Fibroblast of upper back skin (primary cell): ENCODE measurements at places on chromosomes 1 and 21.
A peak's percentile ranks its signal among the peaks of the same experiment; 100 is the strongest.

DNA sequence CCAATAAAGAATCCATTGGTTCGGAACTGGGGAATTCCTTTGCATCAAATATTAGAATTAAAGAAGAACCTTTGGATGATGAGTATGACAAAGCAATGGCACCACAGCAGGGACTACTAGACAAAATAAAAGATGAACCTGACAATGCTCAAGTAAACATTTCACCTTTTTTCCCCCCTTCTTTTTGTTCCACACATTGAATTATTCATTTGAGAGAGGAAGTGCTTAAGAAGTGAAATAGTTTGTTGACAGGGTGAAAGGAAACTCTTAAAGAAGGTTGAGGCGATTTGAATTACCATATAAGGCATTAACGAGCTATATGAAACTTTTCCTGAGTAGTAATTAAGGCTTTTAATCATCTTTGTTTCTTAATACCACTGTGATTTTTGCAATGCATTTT lies 93.1 kb downstream of the ZMYM4 start:
- DNase-seq, result no peak

- DNase-seq, result no peak
Observed at GRCh38 chr21:31668651-31669491, 9.4 kb downstream of the SOD1 start.

GRCh38 chr1:12006167-12006921 lies 13.0 kb upstream of the MIIP start:
- no peak for DNase-seq

- DNase-seq, result peak; percentile 18
Observed at GRCh38 chr1:182235952-182236650, 155.5 kb downstream of the GLUL start.

GRCh38 chr1:245810789-245811337 lies 656.1 kb downstream of the KIF26B start:
- DNase-seq, result no peak

- DNase-seq, result no peak
Observed at GRCh38 chr1:9823693-9823942, 147 bp downstream of the CLSTN1 start.

DNA sequence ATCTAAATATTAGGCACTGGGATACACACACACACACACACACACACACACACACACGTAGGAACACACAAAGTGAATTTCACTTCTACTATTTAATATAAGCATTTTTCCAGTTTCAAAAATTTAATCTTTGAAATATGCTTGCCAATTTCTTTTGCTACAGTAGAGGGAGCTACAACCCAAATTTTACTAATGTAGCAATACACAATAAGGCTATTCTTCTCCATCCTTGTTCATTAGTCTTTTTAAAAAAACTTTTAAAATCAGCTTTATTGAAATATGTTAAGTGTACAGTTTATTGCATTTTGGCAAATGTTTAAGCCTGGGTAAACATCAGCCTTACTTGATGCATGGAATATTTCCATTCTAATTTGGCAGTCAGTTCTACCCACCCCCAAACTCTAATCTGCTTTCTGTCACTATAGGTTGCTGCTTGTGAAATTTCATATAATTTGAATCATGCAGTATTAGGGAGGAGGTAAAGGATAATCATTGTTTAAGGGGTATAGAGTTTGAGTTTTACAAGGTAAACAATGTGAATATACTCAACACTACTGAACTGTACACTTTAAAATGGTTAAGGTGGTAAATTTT lies 93.0 kb upstream of the TENT5C start:
- DNase-seq, result peak; percentile 30

DNA sequence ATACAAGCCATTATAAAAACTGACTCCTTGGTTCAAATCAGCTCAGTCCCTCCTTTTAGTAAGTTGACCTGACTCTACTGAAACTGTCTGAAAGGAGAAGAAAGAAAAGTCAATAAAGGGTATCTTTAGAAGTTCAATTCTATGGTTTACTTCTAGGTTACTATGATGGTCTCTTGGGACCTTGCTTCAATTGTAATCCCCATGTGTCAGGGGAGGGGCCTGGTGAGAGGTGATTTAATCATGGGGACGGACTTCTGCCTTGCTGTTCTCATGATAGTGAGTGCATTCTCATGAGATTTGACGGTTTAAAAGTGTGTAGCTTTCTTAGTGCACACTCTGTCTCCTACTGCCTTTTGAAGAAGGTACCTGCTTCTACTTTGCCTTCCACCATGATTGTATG lies 31.7 kb upstream of the FNBP1L start:
- DNase-seq, result no peak

GRCh38 chr1:198346178-198346577 lies 189.4 kb downstream of the NEK7 start:
- DNase-seq, result no peak

DNA sequence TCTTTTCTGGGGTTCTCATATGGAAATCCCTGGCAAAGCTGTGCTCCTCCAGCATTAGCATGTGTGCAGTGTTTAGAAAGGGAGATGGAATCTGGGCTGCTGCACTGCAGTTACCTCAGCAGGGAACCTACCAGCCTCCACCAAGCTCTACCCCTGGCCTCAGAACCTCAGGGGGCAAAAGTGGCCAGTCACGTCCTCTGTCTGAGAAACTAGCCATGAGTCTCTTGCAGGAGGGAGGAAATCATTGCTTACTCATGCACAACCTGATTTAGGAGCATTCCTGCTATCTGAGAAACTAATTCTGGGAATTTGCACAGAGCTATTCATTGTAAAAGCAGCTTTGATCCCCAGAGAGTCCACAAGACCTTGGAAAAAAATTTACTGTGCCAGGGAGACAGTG lies 80.6 kb upstream of the IPO9 start:
- DNase-seq, result peak; percentile 97

DNA sequence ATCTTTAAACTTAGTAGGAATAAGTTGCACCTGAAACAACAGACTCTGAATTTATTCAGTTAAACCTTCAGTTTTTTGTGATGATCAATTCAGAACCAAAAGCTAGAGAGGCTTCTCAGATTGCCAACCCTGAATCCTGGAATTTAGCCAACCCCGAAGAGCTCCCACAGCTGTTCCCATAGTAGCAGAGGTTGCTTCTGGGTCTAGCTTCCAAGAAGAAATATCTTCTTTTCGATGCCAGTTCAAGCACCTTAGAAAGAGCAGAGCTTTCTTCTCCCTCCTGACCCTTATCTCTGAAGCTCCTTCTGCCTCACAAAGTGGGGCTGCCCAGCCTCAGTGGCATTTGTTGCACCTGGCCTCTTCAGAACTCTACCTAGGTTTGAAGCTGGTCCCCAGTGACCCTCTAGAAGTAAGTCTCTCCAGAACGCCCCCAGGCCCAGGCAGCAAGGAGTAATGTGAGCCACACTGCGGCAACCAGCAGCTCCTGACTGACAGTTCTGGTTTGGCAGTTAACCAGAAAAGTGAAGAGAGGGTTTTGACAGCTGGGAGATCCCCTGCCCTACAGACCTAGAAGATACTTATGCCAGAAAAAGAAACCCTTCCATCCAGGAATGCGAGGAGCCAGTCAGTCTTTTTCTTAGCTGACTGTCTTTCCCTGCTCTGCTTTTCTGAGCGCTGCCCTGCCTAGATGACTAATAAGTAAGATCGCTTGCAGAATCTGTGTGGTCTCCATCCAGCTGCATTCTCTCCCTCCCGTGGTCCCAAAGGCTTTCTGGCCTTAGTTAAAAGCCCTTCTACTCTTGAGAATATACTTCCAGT lies 165.9 kb downstream of the ADGRL4 start:
- DNase-seq, result peak; percentile 97

DNA sequence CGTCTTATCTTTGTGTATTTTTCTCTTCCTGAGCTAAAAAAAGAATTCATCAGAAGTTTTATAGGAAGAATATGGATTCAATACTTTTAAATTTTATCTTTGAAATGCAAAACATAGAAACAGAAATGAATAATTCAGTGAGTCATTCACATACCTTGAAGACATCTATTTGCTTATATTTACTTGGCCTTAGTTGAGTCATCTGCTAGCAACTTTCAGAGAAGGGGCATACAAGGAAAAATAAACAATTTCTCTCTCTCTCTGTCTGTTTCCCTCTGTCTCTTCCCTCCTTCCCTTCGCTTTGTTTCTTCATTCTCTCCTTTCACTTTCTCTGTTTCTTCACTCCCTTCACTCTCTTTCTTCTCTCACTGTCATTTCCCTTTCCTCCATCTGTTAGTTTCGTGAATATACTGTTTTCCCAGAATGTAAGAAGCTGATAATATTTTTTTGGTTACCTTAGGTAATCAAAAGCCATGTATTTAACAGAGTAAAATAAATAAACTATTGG lies 477.2 kb downstream of the BRINP3 start:
- DNase-seq, result peak; percentile 1

DNA sequence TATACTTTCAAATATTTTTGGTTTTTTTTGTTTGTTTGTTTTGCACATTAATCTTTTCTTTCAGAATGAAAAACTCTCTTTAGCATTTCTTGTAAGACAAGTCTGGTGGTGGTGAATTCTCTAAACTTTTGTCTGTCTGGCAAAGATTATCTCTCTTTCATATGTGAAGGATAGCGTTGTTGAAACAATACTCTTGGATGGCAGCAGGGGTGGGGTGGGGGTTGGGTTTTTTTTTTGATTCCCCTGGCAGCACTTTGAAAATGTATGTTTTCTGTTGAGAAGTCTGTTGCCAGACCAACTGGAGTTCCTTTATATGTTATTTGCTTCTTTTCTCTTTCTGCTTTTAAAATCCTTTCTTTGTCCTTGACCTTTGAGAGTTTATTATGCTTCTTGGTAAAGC lies 160.2 kb downstream of the VAV3 start:
- no peak for DNase-seq

- peak; percentile 31 for DNase-seq
Observed at GRCh38 chr1:156623946-156624813, 5.0 kb downstream of the HAPLN2 start.

DNA sequence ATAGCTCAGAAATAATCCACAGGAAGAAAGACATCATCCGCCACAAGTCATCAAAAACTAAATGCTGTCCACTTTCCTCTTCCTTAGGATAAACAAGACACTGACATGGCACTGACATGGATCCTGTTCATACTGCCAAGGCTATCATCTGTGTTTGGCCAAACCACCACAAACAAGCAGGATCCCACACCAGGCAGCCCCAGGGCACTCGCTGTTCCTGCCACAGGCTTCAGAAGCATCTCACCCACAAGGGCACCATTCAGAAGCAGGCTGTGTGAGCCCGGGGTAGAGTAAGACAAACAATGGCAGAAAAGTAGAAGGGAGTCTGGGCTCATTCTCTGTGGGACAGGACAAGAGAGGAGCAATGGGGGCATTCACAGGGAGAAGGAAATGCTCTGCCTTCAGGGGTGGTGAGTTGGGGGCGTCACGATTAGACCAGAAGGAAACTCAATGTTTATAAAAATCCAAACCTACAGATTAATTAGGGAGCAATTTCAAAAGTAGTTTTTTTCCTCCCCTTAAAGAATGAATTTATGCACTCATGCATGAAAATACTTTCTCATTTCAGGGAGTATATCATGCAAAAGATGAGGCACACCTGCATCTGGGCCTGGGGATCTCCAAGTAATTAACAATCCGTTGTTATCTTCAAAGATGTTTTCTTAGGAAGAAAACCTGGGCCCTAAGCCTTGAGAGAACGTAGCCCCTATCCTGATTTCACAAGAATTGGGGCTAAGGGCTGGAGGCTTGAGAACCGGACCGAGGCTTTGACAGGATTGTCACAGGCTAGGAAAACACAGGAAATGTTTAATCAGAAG lies 43.3 kb upstream of the ATP1A1 start:
- no peak for DNase-seq

GRCh38 chr1:23634840-23635651 lies 56.6 kb upstream of the RPL11 start:
- peak; percentile 82 for DNase-seq

GRCh38 chr1:70327306-70328076 lies 27.0 kb downstream of the ANKRD13C start:
- DNase-seq, result no peak

DNA sequence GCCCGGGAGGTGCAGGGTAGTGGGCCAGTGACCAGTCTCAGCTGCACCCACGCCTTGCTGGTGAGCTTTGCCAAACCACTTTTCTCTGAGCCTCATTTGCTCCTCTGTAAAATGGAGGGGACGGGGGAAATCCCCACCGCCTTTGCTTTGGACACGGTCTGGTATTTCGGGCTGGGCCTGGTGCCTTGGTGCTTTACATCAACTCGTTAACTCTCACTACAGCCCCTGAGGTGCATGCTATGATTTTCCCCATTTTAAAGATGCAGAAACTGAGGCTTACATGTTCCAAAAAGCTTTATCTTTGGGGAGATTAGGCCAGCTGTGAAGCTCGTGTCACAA lies 116.1 kb upstream of the RUNX3 start:
- DNase-seq, result no peak

DNA sequence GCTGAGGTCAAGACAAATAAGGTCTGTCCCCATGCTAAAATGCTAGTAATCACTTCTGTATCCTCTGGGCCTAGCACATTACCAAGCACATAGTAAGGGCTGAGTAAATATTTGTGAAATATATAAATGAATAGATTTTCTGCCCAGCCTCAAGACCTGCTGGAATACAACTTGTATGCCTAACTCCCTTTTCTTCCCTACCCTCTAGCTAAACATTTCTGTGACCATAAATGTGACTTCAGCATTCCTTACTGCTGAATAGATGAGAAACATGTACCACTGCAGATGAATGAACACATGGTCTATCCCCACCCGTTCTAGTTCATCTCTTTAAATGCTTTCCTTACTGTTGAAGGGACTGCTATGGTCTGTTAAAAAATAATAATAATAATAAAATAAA lies 209.0 kb upstream of the HOOK1 start:
- DNase-seq, result peak; percentile 19

DNA sequence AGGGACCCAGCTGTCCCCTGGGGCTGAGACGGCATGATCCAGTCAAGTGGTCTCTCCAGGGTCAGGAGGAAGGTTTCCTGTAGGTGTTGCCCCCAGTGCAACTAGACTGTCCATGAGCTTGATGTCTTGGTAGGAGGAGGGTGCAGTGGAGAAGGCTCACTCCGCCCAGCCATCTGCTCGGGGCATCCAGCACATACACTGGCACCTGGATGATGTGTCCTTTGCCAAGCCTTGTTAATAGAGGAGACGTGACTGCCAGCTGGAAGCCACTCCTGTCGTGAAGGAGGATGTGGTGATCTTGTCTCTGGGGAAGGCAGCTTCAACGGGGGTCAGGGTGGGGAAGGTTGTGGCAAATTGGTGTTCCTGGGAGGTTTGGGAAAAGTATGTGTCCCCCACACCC lies 6.2 kb downstream of the DISP3 start:
- no peak for DNase-seq

GRCh38 chr1:27566462-27567145 lies 37.3 kb downstream of the AHDC1 start:
- DNase-seq, result no peak

- no peak for DNase-seq
Observed at GRCh38 chr1:201356236-201356635, 21.2 kb downstream of the TNNT2 start.

GRCh38 chr1:27218736-27219135 lies 15.7 kb upstream of the WDTC1 start:
- no peak for DNase-seq
